ENCODE measurements at places on chromosomes 5 and 9. TPM values are rescaled to one million over a fixed set of nuclear protein-coding genes. Genes with fewer than 3 reads are reported as not detected.

GRCh38 chr9:83284746-83285145 lies 221.8 kb upstream of the RASEF start:
- H3K4me3 ChIP-seq: no peak overlapping the region
- H3K36me3 ChIP-seq: no peaks in the 10 kb centered on the region

DNA sequence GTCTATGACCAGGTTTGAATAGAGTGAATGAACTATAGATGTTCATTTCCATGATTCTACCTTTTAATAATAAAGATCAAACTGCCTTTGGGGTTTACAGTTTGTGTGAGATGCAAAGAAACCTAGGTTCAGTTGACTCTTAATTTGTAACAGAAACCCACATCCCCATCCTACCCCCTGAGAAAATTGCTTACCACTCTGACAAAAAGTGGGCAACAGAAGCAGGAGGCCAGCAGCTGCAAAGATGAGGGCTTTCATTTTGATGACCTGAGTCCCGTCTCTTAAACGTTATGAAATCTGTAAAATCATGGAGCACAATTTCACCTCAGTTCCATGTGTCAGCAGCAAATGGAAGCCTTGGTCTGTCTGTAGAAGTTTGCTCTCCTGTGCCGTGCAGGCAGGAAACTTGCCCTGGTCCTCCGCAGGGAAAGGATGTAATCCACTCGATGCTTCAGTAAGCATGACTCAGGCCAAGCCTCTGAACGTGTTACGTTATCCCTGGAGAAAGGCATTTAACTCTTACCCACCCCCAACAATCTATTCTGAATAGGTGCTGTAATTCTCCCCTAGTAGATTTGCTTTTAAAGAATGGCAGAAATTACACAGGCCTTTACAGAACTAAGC lies at the start of gene F2RL2:
F2RL2 (minus strand) TSS at position 431 of the 624 bp plus-strand sequence; CDS start at position 258, 173 bp downstream.
- H3K27me3 ChIP-seq: no peaks in the 10 kb centered on the region
- H3K4me3 ChIP-seq: no peak within 1 kb of the TSS
- H3K4me1 ChIP-seq: peaks cover 30% of the 10 kb centered on the region
- peak within 1 kb of the TSS; percentile 81 for H3K27ac ChIP-seq
- DNase-seq: no peak

- no peaks in the 10 kb centered on the region for H3K27me3 ChIP-seq
- H3K4me3 ChIP-seq: no peak overlapping the region
- peaks cover 10% of the 10 kb centered on the region for H3K36me3 ChIP-seq
- no peaks in the 10 kb centered on the region for H3K4me1 ChIP-seq
- no peak for DNase-seq
Measured at GRCh38 chr9:5708414-5708813, 79.5 kb downstream of the RIC1 start.

GPR150 gene
- 2.5 TPM for total RNA-seq
